ENCODE measurements at places on chromosomes 11 and 22.
A peak's percentile ranks its signal among the peaks of the same experiment; 100 is the strongest.

DNA sequence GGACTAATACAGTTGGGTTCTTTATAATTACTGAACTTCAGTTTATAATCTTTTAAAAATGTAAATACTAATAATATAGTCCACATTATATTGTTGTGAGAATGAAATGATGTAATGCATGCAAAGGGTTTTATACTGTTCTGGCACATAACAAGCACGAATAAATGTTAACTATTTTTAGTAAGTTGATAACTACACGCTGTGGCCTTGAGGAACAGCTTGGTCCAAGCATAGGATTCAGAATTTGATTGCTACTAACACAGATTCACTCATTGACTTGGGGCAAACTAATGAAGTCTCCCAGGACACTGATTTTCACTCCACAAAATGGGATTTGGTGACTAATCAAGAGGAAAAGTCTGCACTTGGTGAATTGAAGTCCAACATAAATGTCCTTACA lies 38.3 kb downstream of the KCNA4 start:
- DNase-seq = no peak

GRCh38 chr11:14932447-14932846 lies 39.7 kb downstream of the CALCA start:
- DNase-seq = no peak

- no peak for DNase-seq
Measured at GRCh38 chr11:95068549-95068948, 1.8 kb downstream of the SRSF8 start.

- no peak for DNase-seq
Measured at GRCh38 chr11:106288822-106289387, 211.4 kb downstream of the AASDHPPT start.

DNA sequence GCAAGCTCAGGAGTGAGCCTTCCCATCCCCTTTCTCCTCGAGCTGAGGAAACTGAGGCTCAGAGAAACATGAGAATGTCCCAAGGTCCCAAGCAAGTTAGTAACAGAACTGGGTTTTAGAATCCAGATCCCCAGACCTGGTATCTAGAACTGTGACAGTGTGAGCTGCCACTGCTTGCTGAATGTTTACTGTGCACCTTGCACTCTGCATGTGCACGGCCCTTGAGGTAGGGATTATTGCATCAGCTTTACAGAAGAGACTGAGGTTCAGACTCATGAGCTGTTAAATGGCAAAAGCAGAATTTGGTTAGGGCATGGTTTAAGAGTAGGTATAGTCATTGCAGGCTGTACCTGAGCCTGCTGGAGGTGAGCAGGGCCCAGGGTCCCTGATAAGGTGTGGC lies 3.8 kb upstream of the MPPED1 start:
- no peak for DNase-seq

DNA sequence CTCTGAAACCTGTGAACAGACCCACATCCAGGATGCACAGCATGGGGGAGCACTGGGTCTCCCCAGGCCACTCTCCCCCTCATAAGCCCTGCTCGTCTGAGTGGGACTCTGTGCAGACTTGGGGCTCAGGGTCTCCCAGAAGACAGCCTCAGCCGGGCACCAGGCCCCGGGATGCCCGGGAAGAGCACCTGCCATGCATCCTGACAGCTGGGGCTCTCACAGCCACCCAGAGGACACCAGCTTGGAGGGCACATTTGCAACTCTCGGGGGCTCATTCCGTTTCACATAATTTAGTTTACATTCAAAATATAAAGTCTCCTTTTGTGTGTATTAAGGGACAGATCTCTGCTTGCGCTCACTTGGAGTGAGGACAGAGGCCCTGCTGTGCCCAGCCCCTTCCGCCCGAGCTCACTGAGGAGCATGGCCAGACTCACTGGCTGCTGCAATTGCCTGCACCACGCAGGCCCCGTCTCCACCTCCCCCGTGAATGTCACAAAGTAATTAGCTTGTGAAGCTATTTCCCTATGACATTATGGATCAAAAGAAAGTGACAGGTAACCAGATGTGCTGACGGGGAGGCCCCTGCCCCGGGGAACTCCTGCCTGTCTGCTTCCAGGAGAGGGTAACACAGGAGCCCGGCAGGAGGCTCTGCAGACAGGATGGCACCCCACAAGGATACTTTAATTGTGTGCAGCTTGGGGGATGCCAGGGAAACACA lies 275.6 kb downstream of the BRD1 start:
- no peak for DNase-seq

- DNase-seq = no peak
Measured at GRCh38 chr22:26839216-26839615, 181.8 kb downstream of the MIAT start.

DNA sequence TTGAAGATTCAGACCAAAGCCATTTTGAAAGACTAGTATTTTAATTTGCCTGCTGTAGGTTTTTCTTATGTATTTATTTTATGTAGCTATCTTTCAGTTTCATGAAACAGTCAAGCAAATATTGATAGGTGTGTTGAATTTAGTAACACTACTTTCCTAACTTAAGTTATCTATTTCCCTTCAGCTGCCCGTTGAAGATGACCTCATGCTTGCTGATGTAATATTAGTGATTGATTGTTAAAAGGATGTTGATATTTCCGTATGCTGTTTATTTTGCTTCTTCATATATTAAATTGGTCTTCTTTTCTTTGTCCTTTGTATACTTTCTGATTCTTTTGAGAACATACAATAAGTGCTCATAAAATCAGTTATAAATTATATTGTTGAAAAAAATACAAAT lies 86.8 kb upstream of the CHORDC1 start:
- DNase-seq = no peak

GRCh38 chr11:94791216-94791889 lies 23.2 kb downstream of the AMOTL1 start:
- no peak for DNase-seq

DNA sequence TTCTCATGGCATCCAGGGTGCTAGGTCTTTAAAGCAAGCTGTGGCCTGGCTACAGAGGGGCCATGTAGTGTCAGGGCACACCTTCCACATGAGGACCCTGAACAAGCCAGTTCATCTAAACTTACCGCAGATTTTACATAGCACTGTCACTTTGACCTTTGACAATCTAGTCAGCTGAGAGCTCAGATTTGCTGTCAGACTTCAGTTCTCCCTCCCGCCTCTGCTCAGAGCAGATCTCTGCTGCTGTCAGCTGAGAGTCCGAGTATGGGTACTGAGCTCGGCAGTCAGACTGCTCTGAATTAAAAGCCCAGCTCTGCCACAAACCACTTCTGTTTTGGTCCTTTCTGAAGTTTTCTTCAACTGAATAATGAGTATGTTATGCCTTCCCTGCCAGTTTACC lies 507.1 kb downstream of the SOX6 start:
- no peak for DNase-seq

DNA sequence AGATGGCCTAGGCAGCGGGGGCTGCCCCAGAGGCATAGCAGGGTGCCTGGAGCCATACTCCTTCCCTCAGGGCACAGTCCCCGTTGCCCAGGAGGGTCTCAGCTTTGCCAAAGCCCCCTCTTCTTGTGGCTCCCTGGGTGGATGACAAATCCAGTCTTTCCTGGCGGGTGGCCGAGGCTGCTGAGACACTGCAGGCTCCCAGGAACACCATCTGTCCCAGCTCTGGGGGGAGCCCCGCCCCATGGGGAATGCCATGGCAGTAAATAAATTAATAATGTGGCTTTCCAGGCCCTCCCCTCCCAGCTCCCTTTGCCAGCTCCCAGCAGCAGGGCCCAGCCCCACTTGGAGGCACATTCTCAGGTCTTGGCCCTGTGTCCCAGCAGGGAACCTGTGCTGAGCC lies 45.0 kb downstream of the PDE2A start:
- no peak for DNase-seq

DNA sequence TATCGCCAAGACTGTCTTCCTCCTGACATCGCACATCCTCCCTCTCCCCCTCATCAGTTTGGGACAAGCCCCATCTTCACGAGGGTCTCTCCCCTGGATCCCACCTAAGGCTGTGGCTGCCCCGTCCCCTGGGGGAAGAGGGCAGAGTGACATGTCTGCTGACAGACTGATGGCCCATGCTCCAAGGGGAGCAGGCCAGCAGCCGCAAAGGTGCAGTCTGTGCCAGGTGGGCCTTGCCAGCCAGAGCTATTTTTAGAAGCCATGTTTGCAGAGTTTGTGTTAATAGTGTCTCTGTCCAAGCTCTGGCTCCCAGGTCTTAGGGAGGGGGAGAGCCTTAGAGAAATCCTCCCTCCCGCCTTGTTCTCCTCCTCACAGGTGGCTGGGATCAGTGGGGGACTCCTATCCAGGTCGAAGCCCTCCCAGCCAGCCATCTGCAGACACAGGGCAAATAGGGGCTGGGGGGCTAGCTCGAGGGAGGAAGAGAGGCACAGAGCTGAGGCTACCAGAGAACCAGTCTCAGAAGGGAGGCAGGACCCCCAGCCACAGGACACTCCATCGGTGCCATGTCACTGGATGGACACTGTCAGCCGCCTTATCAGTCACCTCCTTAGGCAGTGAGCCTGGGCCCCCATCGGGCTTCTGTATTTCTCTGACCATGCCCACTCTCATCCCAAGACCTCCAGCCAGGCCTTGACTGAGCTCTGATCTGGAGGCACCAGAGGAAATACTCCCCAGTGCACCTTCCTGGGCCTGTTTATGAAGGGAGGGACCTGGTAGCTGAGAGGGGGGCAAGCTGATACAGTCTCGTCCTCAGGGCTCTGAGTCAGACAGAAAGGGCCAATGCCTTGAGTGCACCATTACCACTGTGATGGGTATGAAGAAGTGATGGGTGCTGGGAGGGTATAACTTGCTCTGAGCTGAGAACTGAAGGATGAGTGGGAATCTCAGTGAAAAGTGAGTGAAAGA lies 49.3 kb downstream of the CHRDL2 start:
- peak; percentile 67 for DNase-seq

- no peak for DNase-seq
Measured at GRCh38 chr11:48011102-48011797, 30.9 kb downstream of the PTPRJ start.

GRCh38 chr11:74559934-74560309 lies 32.5 kb upstream of the POLD3 start:
- no peak for DNase-seq

DNA sequence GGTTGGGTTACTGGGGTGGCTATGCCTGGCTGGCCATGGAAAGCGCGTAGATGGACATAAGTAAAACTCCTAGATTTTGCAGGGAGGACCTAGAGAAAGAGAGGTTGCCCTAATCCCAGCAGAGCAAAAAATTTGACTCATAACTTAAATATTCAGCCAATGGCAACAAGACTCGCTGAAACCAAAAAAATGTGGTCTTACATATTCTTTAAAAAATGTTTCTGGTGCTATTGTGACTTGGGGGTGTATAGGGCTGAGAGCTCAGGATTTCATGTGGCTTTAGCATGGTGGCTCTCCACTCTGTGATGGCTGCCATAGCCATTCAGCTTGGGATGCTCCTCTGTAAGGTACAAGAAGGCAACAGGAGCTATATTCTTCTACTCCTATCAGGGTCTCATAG lies 27.2 kb upstream of the PDGFD start:
- DNase-seq = no peak

DNA sequence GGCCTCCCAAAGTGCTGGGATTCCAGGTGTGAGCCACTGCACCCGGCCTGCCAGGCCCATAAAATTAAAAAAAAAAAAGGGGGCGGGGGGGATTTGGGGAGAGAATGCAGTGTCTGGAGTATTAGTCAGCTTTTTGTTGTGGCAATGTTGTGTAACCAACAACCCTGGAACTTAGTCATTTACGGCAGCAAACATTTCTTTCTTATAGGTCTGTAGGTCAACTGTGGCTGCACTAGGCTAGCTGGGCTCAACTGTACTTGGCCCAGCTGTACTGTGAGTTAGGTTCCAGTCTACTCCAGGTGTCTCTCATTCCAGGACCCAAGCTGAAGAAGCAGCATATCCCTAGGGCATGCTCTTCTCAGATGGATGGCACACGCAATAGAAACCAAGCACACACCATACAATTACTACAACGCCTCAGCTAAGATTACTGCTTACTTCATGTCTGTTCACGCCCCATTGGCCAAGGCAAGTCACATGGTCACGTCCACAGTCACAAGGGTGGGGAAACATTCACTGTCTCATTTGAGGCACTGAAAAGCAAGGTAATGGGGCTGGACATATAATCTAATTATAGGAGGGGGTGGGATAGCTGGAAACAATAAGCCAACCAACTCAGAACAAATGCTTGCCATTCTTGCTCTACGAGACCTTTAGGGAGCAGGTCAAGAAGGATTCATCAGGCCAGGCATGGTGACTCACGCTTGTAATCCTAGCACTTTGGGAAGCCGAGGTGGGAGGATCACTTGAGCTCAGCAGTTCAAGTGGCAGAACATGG lies 10.4 kb upstream of the SPINDOC start:
- DNase-seq = no peak

DNA sequence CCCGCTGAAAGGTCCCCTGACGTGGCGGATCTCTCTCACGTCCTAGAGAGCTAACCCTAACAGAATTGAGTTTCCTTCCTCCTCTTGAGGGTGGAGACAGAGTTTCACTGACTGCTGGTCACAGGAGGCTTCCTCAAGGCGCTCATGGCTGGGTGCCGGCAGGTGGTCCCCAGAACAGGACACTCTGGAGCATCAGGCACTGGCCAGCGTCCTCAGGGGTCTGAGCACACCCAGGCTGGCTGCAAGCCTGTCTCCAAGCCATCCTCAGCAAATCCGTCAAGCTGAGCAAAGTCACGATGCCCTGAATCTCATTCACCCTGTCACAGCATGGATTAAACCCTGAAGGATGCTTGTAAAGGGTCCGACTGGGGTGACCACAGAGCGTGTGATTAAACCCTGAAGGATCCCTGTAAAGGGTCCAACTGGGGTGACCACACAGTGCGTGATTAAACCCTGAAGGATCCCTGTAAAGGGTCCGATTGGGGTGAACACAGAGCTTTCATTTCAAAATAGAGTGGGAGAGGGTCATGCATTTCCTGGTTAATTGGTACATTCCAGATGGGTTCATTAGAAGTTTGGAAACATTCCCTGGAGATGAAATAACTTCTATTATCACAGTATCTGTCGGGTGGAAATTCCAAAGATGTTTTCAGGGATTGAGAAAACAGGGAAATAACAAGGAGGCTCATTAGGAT lies 473.0 kb downstream of the BRD1 start:
- DNase-seq = no peak

DNA sequence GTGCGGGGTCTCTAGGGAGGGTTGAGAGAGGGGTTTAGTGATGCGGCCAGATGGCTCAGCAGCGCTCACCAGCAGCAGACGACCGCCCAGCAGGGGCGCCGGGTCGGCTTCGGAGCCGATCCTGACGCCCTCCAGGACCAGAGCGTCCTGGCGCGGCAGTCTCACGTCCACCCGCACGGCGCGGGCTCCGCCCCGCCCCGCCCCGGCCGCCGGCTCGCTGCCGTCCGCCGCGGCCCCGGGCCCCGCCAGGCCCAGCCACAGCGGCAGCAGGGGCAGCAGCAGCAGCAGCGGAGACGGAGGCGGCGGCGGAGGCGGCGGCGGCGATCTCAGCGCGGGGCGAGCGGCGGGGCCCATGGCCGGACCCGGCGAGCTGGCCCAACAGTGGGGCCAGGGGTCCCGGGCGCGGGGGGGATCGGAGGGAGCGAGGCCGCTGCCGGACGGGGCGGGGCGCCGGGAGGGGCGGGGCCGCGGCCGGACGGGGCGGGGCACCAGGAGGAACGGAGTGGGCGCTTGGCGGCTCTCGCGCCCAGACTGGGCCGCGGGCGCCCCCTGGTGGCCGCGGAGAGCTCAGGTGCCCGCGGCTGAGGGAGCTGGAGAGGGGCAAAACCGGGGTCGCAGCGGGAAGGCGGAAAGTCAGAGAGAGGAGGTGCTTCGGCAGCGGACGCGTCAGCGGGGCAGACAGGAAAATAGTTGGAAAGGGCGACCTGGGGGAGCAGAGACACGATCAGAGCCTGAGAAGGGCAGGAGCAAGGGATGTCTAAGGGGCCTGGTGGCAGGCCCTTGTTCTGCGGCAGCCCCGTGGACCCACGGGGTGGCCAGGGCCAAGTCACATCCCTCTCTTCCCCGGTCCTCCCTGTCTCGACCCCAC lies at the start of gene RNF215:
Gene RNF215 (minus strand): TSS at position 452 of the 868 bp plus-strand sequence. CDS start 98 bp downstream, at position 354.
- peak; percentile 63 for DNase-seq
